NCI-H2029 treated with DMSO at 0.1 percent for 48 hours (cell line): ENCODE measurements at places on chromosomes 12 and 14.

GRCh38 chr12:118964988-118965387 lies 16.4 kb upstream of the SRRM4 start:
- no peak for DNase-seq

DNA sequence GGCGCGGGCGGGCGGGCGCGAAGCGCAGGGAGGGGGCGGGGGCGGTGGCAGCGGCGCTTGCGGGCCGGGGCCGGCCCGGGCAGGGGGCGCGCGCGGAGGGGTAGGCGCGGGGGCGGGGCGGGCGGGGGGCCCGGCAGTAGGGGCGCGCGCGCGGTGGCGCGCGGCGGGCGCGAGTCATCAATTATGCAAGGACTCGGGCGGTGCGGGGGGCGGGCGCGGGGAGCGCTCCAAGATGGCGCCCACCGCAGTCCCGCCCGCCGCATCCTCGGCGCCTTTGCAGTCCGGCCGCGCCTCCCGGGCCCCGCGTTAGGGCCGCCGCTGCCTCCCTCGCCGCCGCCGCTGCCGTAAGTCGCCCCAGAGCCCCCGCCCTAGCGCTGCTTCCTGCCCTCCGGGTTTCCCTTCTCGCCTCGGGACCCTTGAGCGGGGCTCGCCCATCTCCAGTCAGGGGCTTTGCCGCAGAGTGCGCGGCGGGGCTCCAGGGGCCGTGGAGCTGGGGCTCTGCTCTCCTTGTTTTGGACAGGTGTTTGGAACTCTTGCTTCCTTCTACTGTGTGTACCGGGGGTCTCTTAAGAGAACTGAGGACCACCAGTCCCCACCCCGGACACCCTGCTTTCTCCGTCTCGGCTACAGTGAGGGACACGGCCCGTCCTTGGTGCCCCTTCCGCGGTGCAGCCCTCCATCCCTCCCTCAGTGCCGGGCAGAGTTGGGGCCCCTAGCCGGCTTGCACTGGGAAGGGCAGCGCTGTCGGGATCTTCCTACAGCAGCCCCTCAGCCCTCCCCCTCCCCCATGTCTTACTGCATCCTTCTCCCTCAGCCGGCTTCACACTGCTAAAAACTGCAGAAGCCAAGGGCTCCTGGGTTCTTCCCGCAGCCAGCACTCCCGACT lies at the start of gene SCN8A:
Gene SCN8A (plus strand): TSS at position 218 of the 886 bp plus-strand sequence. CDS start 71,585 bp downstream, outside the sequence.
- DNase-seq: no peak

GRCh38 chr14:101193845-101194372 lies 290.4 kb upstream of the RTL1 start:
- DNase-seq: no peak

DNA sequence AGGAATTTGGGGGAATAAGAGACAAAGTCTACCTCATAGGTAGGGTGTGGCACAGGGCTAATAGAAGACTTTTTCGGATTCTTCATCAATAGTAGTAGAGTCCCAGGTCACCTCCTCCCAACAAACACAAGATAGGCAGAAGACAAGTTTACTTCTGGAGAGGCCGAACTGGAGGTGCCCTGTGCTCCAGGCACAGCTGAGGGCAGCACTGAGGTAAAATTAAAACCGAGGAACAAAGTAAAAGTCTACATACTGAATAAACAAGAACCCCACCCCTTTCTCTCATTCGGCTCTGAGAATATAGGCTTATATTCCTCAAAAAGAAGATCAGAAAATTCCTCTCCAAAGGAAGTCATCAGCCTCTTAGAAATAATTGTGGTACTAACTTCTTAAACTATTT lies 161.5 kb downstream of the SEC23A start:
- DNase-seq: no peak

GRCh38 chr12:104423809-104424208 lies 32.9 kb upstream of the CHST11 start:
- no peak for DNase-seq
